ENCODE measurements at places on chromosomes 7 and 10.

GRCh38 chr7:130899638-130900401 lies 165.8 kb upstream of the KLF14 start:
- DNase-seq: no peak

DNA sequence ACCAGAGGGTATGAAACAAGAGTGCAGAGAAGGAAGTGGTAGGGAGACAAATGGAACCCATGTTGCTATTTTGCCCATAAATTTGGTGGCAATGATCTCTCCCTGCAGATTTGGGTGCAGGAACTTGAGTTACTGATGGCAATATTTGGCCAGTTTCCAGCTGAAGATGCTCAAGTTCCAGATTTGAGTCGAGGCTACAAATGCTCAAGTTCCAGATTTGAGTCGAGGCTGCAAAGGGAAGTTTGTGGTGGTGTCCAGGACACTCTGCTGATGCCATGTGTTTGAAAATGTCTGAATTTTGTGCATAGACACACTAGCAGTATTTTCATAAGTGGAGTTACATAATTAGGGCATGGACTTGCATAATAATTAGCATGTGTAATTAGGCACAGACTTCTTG lies 40.8 kb downstream of the TBXAS1 start:
- no peak for DNase-seq

- peak; percentile 72 for DNase-seq
These were observed at the start of gene PAOX for GRCh38 chr10:133379152-133379800. TSS of gene PAOX (plus strand) at chr10:133379262. CDS start at chr10:133379317, 55 bp downstream.

DNA sequence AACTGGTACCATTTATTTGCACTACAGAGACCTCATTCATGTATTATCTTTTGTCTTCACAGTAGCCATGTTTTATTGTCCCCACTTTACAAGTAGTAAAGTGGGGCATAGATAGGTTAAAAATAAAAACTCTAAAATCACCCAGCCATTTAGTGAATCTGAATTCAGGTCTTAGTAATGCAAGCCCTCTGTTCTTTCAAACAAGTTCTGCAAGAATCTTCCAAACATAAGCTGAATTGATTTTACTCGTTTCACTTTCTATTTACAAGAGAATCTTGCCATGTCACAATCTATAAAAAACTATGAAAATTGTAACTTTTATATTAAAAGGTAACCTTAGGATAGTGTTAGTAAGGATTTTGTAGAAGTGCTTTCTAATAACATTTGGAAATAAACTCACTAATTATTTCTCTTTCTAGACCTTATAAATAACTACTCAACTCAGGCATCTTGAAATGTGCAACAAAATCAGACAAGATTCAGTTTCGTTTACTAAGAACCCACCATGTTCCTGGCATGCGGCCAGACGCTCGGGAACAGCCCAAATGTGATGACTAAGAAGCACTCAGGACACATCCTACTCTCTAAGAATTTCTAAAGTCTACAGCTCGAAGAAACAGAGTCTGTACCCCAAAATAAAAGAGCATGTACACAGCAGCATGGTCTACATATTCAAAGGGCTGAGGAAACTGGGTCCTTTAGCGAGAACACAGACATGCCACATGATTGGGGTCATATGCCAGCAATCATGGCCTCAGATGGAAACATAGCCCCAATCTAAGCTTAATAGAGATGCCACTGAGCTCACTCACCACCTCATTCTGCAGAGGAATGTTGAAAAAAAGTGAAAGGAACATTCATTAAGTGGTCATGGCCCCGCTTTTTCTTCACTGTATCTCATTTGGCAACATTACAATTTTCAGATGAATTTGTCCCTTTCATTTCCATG lies 167.6 kb downstream of the AMPH start:
- peak; percentile 11 for DNase-seq

DNA sequence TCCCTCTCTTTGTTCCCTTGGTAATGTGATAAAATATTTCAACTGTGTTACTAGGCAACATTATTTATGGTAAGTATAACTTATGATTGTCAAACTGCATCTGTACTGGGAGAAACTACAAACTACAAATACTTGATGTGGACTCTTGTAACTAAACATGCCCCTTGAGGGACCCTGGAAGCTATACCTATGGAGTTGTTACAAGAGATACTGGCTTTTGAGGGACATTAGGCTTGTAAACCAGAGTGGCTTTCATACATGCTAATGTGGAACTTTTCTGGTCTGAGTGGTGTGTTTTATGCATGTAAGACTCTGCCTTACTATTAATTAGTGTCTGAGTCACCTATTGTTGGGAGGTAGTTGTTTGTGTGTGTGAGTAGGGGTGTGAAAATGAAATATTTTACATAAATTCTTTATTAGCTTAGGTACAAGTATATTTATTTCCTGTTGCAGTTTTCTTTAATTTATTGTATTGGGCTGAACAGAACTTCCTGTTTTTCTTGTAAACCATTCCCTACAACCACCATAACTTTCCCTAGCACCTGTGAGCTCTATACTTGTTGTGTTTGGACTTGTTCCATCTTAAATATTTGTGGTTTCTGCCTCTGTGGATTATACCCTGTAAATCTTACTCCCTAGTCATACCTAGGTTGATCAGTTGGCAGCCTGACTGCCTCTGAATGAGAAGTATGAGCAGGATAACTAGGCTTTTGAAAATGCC lies 49.8 kb downstream of the STK31 start:
- peak; percentile 33 for DNase-seq

DNA sequence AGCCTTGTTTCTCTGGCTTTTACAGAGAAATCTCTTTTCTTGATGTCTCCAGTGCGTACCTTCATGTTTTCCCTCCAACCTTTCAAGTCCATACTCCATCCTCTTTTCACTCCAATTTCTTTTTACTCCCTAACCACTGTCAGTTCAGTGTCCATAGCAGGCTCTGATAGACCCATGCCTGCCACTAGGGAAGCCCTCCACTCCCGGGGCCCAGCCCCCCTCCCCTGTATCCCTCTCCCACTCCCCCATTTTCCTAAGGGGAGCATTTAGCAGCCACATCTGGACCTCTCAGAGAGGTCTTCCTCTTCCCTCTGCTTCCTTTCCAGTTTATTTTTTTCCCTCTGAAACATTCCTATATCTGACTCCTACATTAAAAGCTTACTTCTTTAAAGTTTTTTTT lies 33.1 kb downstream of the DENND11 start:
- DNase-seq: no peak
